ENCODE measurements at places on chromosomes 12 and 14. TPM values are rescaled to one million over a fixed set of nuclear protein-coding genes. Genes with fewer than 3 reads are reported as not detected.
A peak's percentile ranks its signal among the peaks of the same experiment; 100 is the strongest.

DNA sequence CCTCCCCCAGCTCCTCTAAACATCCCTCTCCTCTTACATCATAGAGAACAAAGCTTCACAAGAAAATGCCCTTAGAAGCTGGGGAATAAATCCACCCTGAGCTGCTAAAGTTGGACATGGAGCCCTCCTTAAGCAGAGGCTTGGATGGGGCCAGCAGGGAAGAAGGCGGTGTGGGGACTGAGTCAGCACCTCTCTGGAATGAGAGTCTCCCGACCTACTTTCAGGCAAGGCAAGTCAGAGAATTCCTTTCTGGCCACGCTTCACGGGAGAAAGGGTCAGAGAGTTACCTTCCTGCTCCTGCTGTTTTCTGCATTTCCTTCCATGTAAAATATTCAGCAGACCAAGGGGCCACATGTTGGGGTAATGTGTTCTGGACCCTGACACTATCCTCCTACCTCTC, 113.3 kb upstream of the PRB2 start:
- DNase-seq: no peak

- no peak for DNase-seq
Observed at GRCh38 chr14:89165189-89166181, 251.5 kb downstream of the FOXN3 start.

DNA sequence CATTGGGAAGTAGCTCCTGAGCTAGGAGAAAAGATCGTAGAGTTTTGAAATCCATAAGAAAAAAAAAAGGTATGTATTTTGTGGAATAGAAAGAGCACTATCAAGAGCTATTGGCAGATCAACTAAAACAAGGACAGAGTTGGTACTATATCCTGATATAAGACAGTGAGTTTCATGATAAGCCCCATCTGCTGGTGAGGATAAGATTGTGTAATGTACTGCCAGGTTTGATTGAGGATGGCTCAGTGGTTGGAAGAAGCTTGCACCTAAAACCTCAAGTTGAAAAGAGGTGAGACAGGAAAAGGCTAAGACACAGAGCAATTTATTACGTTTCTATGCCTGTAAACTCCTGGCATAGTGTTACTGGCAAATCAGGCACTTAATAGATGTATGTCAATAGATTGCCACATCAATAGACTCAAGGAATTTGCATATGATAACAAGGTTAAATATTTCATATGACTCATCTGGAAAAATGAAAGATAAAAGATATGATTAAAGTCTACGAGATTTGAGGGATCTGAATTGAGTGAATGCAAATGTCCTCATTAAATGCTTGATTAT, 525.6 kb downstream of the FLRT2 start:
- DNase-seq: no peak

GRCh38 chr12:24848941-24849477, 99.9 kb downstream of the BCAT1 start:
- no peak for DNase-seq

DNA sequence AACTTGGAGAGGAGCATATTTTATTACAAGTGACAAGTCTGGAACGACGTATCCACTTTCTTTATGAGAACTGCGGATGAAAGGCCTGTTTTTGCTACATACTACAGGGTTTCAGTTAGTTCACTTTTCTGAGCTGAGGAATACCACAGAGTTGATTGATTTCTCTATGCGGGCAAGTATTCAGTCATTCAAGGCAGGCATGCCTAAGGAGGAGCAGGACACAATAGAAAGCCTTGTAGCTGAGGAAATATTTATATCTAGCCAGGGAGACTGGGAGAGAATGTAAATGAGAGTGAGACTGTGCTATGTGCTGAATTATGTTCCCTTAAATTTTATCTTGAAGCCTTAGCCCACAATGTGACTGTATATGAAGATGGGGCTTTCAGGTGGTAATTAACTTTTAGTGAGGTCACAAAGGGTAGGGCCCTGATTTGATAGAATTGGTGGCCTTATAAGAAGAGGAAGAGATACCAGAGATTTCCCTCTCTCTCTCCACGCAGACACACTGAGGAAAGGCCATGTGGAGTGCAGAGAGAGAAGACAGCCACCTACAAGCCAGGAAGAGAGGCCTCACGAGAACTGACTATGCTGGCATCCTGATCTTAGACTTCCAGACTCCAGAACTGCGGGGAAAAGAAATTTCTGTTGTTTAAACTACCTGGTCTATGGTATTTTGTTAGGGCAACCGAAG, 459.0 kb upstream of the ATP2B1 start:
- DNase-seq: no peak

Gene TIMELESS
- total RNA-seq: 3.3 TPM

Gene KLRG1
- total RNA-seq: 7.7 TPM

Gene MAPKAPK5
- total RNA-seq: 31.6 TPM

DNA sequence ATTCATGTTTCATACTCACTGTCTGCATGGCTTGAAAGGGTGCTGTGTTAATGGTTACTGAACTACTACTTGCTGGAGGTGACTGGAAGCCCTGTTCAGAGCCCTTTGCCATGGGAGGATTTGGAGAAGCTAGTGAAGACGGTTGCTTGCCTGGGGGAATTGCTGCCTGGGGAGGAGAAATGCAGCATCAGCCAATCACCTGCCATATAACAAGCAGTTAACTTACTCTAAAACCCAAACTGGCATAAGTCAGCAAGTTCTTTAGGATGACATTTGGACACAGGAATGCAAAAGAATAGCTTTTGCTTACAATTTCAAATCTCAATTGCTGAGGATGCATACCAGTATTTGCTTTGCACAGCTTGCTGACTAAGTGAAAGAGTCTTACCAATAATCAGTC, 23.4 kb upstream of the IPO8 start:
- DNase-seq: no peak

- DNase-seq: no peak
Observed at GRCh38 chr12:6294156-6295093, 16.1 kb upstream of the PLEKHG6 start.

- peak; percentile 85 for DNase-seq
Observed at GRCh38 chr12:6765634-6766581, at the start of gene PTMS. Gene PTMS, plus strand, starts transcription at chr12:6766363. Its CDS starts 343 bp downstream, at chr12:6766706.

Gene KRT80
- total RNA-seq: not detected
